Subcutaneous adipose tissue (tissue), 4 donors: ENCODE measurements at places on chromosomes 16 and 17. TPM values are rescaled to one million over a fixed set of nuclear protein-coding genes. Genes with fewer than 3 reads are reported as not detected.

ARMC5 gene
- 5.9 TPM for total RNA-seq

DCAF7 gene
- 19.8 TPM for total RNA-seq

ARHGAP44 gene
- total RNA-seq, result 3.4 TPM

GUCY2D gene
- total RNA-seq, result not detected

KRTAP1-5 gene
- not detected for total RNA-seq

ZDHHC1 gene
- total RNA-seq, result 10.2 TPM

BAIAP3 gene
- total RNA-seq, result 1.8 TPM

CCL17 gene
- total RNA-seq, result not detected

CHST5 gene
- total RNA-seq, result not detected
